ENCODE measurements at places on chromosomes 7 and 10. TPM values are rescaled to one million over a fixed set of nuclear protein-coding genes. Genes with fewer than 3 reads are reported as not detected.

The PSD gene
- total RNA-seq: 4.4 TPM

The MGAM2 gene
- total RNA-seq: 0.07 TPM

The SH2D4B gene
- total RNA-seq: not detected

The EEF1AKMT2 gene
- total RNA-seq: 21.4 TPM

The CALHM1 gene
- not detected for total RNA-seq

The ATP6V0A4 gene
- total RNA-seq: not detected

The GIMAP2 gene
- 12.2 TPM for total RNA-seq

The CEP55 gene
- not detected for total RNA-seq

All from ovary (tissue), 10 donors.